Fibroblast of lung (primary cell): ENCODE measurements at places on chromosomes 12 and 14. TPM values are rescaled to one million over a fixed set of nuclear protein-coding genes. Genes with fewer than 3 reads are reported as not detected.
A peak's percentile ranks its signal among the peaks of the same experiment; 100 is the strongest.

UTP20 gene
- 13.3 and 16.4 TPM in 2 replicates for polyA plus RNA-seq

GRCh38 chr12:67645601-67646000 is 2.9 kb upstream of the DYRK2 start:
- DNase-seq = peak; percentile 20

- no peak for DNase-seq
Observed at GRCh38 chr12:113940357-113941207, 25.5 kb downstream of the RBM19 start.

GRCh38 chr14:72155379-72155993 is 223.3 kb downstream of the RGS6 start:
- DNase-seq = no peak

GRCh38 chr12:87383680-87384079 is 645.5 kb downstream of the C12orf50 start:
- no peak for DNase-seq

GRCh38 chr12:94433744-94434143 is 25.9 kb downstream of the CEP83 start:
- no peak for DNase-seq

DNA sequence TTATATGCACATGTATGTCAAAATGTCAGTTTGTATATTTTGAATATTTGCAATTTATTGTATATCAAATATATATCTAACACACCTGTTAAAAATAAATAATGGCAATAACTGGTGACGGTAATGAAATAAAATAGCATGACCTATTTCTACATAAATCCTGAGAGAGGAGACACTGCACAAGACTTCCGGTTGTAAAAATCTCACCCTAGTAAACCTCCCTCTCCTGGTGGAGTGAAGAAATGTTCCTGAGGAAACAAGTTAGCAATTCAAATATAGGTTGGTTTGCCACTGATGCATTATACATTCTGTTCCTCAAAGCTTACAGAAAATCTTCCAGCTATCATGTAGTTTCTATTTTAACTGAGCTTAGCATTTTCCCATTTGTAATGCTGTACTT is 166.1 kb upstream of the SYT10 start:
- no peak for DNase-seq
